MM.1S (cell line): ENCODE measurements at places on chromosomes 2 and 18.

DNA sequence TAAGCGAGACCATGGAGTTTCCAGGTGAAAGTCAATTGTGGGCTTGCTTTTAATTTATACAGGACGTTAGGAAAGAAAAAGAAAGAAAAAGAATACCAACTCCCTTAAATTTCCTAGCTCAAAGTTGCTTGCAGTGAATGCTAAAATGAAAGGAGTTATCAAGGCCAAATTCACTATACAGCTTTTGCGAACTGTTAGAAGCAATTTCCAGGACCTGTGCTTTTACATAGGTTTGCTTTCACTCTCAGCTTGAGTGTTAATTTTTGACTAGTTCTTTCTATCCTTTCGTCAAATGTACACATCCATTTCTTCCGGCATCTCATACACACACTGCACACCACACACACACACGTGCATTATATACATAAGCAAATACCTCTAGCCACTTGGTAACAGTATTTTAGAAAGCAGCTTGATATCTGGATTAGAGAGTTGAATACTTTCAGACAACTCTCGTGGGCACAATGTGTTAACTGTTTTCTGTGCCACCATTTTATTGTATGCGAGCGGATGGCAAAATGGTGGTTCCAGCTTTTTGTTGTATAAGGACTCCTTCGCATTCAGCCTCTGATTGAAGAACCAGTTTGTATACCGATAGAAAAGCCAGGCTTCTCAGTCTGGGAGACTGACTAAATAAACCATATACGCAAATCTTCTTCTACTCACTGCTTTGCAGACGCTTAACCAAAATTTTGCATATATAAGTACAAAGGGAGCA, 381.8 kb downstream of the MTX2 start:
- no peak for DNase-seq

DNA sequence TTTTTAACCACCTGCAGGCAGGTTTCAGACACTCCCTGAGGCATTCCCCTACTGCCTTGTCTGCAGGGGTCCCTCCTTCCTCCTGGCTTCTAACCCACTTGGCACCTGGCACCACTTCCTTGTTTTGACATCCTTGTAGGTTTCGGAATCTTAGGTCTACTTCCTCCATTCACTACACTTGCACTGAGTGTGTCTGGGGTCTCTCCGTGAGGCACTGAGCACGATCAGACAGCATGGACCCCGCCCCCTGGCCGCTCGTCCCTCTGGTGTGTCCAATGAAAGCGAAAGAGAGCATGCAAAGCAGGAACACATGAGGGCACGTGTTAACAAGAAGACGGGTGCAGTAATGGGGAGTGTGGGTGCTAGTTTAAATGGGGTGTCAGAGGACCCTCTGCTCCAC, 63.8 kb downstream of the HAUS1 start:
- DNase-seq, result peak; percentile 86

DNA sequence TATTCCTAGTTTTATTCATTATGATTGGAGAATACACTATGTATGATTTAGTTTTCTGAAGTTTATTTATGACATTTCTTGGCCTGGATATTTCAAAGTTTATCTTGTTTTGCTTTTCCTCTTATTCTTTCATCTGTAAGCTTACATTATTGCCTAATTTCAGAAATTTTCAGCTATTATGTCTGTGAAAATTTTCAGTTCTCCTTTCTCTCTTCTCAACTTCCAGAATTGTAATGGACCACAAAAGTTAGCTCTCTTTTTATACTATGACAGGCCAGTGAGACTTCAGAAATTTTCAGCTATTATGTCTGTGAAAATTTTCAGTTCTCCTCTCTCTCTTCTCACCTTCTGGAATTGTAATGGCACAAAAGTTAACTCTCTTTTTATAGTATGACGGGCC, 97.2 kb upstream of the SCN7A start:
- DNase-seq, result no peak

DNA sequence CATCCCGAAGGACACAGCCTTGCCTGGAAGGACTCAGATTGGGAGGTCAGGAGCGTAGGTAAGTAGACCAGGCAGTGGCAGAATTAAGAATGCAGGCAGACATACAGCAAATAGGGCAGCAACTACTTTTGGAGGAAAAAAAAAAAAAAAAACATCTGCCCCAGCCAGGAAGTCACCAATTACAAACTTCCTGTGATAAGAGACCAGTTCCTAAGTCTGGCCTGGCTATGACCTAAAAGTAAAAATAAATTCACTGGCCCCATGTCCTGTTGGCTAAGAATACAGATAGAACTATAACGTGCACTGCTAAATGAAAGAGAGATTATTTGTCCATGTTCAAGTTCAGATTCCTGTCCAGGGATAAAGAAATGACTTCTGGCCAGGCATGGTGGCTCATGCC, 45.2 kb upstream of the NOSTRIN start:
- DNase-seq, result no peak

- no peak for DNase-seq
These were observed 612.4 kb downstream of the FBXO15 start for GRCh38 chr18:73535189-73535588.

DNA sequence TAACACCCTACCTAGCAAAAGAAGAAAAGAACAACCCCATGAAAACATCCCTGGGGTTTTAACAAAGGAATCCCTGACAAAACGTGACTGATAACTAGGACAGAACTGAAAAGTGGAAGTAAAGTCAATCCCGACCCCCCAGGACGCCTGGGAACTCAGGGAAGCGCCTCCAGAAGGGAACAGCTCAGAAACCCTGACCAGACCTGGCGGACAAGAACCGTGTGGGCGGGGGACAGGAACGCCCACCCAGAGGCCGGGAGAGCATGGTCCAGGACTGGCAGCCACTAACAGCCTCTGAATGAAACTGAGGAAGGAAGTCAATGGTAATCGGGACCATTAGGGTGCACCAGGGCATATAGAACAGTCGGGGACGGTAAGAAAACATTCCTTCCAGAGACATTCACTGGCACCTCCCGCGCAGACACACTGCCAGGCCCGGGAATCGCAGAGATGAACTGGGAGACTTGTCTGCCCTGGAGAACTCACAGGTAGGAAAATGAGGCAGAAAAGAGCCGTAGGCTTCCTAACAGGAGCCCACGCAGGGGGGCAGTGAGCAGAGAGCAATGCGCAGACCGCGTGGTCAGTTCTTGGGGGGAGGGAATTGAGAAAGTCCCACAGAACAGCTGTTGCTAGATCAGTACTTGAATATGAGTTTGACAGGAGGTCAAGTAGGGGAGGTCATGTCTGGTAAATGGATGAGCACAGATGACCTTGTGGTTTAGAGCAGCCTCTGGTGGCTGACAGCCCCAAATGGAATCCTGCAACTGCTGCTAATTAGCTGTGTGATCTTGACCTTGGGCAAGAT, 1.3 kb upstream of the TBC1D8 start:
- DNase-seq, result peak; percentile 83

GRCh38 chr2:96501471-96501874, 3.7 kb downstream of the NEURL3 start:
- DNase-seq, result peak; percentile 41

DNA sequence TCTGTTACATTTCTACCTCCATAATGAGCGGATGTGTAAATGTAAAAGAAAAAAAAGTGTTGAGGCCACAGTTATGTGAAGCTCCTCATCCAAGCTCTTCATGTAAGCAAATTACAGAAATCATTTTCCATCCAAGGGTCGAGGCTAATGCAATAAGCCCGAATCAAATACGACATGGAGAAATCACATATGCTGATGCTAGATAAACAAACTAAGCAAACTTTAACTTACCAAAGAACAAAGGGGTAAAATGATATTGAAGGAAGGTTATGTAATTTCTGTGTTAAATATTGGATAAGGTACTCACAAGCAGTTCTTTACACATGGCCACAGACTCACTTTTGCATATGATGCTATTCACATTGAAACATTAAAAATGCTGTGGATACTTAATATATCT, 310.2 kb upstream of the ID2 start:
- DNase-seq, result no peak

DNA sequence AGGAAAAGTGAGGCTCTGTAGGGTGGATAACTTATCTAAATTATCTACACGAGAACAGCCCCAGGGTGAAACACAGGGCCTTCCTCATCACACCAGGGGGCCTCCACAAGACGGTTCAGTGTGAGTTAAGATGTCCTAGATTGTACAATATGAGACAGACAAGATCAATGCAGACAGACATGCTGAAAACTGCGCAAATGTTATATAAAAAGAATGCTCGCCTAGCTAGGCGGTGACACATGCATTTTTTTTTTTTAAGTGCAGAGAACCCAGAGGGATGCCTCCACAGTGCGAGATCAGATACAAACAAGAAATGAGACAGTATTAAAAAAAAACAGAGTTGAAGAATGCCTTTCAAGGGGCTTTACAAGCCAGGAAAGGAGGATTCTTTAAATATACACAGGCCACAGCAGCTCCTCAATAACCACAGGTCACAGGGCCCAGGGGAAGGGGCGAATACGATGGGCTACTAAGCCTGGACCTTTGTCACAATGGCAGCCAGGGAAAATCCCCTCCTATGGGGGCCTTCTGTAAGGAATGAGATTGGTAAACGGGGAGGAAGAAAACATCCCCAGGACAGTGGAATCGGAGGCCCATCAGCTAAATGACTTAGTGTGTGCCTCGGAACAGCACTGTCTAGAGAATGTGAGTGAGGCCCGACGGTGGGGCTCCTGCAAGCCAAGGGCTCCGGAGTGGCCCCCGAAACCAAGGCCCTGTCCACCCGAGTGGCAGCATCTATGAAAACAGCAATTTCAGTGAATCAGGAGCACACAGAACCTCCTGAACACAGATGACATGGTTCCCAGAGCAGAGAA, 48.9 kb downstream of the ADCY3 start:
- DNase-seq, result no peak

GRCh38 chr2:230902180-230902899, 22.7 kb downstream of the GPR55 start:
- peak; percentile 69 for DNase-seq

DNA sequence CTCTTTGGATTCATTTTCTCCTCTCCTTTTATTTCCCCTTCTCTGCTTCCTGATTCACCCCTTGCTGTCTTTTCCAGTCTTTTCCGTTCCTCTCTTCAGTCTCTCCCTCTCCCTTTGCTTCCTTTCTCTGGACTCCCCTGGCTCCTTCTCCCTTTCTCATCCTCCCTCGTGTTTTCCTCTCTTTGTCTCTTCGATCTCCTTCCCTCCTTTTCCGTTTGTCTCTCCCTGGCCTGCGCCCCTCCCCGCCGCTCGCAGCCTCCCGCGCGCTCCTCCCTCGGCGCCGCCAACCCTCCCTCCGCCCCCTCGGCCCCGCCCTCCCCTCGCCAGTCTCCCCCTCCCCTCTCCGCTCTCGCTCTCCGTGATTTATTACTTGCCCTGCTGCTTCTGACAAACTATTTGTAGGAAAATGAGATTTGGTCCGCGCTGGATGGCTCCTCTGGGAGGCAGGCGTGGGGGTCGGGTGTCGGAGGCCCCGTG, 46.0 kb upstream of the PAX8 start:
- DNase-seq, result no peak

- DNase-seq, result no peak
These were observed 76.0 kb downstream of the NCK2 start for GRCh38 chr2:105820691-105821090.

DNA sequence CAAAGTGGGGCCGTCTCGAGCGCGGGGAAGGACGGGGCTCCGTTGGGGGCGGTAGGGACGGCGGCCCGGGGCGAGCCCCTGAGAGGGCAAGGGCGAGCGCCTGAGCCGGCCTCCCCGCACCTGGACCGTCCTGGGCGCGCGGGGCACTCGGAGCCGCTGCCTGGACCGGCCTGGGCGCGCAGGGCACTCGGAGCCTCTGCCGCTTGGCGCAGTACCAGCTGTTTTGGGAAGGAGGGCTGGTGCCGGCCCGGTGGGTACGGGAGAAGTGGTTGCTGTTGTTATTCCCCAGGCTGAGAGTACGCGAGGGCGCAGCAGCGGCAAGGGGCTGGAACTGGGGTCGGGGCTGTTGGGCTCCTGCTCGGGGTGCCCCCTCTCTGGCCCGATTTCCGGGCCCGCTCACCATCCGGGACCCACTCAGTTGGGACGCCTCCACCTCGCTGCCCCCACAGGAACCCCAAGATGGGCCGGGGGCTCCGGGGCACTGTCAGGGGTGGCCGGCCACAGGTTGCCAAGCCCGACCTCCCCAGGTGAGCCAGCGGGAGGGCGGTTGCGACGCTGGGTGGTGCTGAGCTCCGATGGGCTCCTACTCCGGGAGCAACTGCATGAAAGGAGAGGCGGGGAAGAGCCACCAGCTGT, 579 bp downstream of the ARHGEF4 start:
- no peak for DNase-seq

DNA sequence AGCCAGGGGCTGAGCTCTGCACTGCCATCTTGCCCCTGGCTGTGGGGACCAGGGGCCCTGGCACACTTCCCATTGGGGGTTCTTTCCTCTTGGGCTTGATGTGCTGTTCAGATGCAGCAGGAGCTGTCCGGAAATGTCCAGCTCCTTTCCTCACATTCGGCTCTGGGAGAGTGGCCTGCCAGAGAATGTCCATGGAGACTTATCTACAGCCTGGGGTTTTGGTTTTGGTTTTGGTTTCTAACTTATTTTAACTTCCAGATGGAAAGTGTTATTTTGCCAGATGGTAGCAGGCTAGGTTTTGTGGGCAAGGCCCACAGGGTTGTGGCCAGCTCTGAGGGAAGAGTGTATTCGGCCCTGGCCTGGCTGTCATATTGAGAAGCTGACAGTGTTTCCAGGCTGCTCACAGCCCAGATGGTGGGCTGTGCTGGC, 177.3 kb downstream of the ANKRD30B start:
- DNase-seq, result no peak

- DNase-seq, result no peak
These were observed 38.6 kb upstream of the PRLH start for GRCh38 chr2:237527766-237528165.

DNA sequence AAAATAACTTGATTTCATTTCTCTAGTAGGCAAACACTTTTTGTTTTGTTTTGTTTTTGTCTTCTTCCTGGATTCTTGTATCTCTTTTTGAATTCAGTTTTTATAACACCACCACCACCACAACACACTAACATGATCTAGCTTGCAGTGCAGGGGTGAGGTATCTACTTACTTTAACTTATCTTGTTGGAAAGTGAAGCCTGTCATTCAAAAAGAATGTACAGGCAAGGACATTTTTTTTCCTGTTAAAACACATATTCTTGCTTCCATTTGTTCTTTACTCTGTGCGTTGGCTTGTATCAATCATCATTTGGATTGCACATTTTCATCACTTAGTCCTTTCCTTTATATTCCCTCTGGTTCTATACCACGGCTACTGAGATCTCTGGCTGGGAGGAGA, 824.2 kb downstream of the PLCL1 start:
- no peak for DNase-seq

DNA sequence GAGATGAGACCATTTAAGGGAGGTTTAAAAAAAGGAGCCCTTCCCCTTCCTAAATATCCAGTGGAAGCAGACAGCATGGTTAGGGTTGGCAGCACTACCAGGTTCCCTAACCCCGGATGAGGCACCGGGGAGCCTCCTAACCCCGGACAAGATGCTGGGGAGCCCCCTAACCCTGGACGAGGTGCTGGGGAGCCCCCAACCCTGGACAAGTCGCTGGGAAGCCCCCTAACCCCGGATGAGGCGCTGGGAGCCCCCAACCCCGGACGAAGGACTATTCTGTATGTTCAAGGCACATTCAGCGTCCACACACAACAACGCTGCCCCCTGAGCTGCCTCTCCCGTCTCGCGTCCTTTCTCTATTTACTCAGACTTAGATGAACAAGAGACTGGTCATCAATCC, 51.9 kb downstream of the ANKMY1 start:
- DNase-seq, result no peak
